CD4-positive, alpha-beta T cell treated with Interleukin-4 for 4 hours (primary cell): ENCODE measurements at places on chromosomes 11 and 22.

DNA sequence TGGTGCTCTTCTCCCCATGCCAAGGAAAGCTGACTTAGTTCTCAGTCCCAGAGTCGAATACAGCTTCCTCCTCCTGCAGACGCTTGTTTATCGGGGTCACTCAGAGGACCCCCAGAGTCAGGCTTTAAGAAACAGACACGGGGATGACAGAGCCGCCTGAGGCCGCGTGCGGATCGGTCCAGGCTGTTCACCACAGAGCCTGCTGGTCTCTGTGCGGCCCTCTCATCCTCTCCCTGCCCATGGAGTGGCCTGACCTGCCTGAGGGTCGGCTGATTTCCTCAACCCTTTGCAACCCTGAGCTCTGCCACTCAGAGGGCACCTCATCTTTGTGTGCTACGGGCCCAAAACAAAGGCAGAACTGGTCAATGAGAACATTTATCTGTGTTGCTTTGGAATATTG lies 2.1 kb downstream of the GAL start:
- no peak for DNase-seq

GRCh38 chr22:30127749-30128166 lies 47.5 kb downstream of the HORMAD2 start:
- no peak for DNase-seq

- no peak for DNase-seq
Measured at GRCh38 chr22:19448076-19448607, 631 bp upstream of the C22orf39 start.

- no peak for DNase-seq
Measured at GRCh38 chr22:44755417-44755816, 3.0 kb downstream of the ARHGAP8 start.

GRCh38 chr22:37095113-37095512 lies 14.4 kb downstream of the TMPRSS6 start:
- peak; percentile 15 for DNase-seq

DNA sequence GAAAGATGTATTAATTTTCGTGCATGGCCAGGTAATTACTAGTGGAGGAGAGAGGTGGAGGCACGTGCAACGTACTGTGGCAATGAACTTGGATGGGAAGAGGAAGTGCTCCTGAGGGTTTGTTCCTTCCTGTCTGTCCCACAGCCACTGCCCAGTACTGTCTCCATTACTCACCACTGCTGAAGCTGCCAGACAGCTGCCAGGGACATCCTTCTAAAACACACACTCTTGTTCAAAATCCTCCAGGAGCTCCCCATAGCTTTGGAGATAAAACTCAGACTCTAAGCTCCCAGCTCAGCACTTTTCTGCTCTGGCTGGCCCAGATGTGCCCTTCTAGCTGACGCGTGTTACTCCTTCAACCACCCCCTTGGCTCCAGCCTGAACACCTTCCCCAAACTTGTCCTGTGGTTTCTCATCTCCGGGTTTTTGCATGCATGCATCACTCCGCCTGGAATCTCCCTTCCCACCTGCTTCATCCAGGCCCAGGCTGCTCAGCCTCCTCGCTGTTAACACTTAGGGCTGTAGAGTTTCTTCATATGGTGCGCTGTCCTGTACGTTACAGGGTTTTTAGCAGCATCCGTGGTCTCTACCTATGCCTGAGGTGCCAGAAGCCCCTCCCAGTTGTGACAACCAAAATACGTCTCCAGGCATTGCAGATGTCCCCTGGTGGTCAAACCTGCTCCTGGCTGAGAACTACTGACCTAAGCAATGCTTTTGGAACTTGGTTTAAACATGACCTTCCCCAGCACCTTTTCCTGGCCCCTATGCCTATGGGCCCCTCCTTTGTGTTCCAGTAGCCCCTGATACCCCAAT lies 69.5 kb downstream of the C11orf91 start:
- DNase-seq, result no peak
